Uterus (tissue), 4 donors: ENCODE measurements at places on chromosomes 12 and 14. TPM values are rescaled to one million over a fixed set of nuclear protein-coding genes. Genes with fewer than 3 reads are reported as not detected.

Gene PTPRO
- 1.5 TPM for total RNA-seq

Gene SERPINA10
- not detected for total RNA-seq

Gene A2M
- total RNA-seq = 1,063 TPM

Gene PLEKHH1
- total RNA-seq = 0.29 TPM

Gene LRRIQ1
- total RNA-seq = 13.1 TPM

Gene NXPH4
- not detected for total RNA-seq

Gene TAS2R42
- not detected for total RNA-seq

Gene GNB3
- total RNA-seq = 2.7 TPM
